Activated gamma-delta T cell treated with anti-CD3 and anti-CD28 coated beads, Interleukin-2, amount 50 U/mL, for 16 hours (primary cell): ENCODE measurements at places on chromosomes 7 and 10.

DNA sequence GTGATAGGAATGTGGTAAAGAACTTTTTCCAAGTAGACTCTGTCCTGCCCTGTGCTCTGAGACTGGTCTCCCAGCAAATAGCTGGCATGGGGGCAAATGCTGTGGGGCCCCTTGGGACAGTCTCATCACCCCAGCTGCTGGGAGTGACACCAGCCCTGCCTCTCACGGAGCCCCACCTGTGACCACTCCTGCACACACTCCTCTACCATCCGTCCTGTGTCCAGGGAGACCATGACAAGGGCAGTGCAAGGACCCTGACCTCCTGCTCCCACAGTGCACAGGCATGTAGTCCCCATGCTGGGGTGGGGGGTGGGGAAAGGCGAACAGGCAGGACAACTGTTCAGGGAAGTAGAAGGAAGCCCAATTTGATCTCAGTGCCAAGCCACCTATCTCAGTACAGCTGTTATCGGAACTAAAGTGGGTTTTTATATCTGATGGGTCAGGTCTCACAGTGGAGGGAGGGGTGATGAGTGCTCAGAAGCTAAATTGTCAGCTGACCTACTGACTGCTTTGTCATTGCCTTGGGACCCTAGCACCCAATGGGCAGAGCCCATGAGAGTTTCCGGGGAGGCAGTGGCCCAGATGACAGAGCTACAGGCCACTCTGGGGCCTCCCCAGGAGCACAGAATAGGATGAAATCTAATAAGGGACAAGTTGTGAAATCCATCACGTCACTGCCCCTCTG, 24.5 kb downstream of the VSTM4 start:
- no peak for DNase-seq

- DNase-seq: no peak
These were observed 964.8 kb downstream of the SORCS3 start for GRCh38 chr10:105605918-105606317.

GRCh38 chr7:103929901-103930311, 59.6 kb downstream of the RELN start:
- no peak for DNase-seq

DNA sequence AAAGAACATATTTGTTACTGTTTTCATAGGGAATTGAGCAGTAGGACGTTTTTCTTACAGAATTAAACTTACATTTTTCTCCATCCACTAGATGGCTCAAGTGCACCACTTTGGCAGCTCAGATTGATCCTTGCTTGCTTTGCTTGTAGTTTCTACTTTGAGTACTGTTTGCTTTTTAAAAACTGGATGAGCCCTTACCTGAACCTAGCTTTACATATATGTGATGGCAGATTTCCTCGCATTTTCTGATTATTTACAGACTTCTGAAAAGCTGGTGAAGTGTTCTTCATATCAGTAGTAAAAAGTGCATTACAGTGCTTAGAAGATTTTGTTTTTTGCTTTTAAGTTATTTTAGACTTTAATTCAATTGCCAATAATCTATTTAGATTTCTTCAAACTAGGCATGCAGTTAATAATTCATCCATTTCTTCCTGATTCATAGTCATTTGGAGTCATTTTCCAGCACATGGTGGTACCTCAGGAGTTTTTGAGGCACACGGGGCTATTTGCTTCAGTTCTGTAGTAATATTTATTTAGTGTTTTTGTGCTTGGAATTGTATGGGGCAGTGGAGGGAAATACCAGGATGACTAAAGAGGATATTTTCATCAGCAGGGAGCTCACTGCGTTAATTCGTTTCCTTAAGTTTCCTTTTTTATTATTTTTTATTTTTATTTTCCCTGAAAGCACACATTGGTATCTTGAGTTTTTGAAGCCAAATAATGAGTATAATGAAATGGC, 57.3 kb downstream of the MAPK8 start:
- DNase-seq: peak; percentile 8

GRCh38 chr10:55466806-55467504, 665.9 kb upstream of the PCDH15 start:
- no peak for DNase-seq

DNA sequence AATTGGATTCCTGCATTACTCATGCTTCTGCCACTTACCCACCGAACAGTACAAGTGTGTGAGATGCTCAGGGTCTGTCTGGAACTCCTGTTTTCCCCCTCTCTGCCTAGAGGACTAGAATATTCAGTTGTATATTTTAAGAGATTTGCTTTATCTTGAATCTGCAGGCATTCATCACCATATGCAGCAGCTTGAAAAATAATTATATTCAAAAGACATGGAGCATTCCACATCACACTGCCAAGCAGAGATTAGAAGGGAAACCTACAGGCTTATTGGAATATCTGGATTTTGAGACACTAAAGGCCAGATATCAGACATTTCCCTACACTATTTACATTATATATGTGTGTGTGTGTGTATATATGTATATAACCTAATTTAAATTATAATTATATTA, 382.8 kb upstream of the POM121L12 start:
- DNase-seq: no peak

- DNase-seq: no peak
These were observed 32.1 kb upstream of the CCSER2 start for GRCh38 chr10:84296091-84296981.

- no peak for DNase-seq
These were observed 9.7 kb downstream of the EIF4H start for GRCh38 chr7:74183653-74184450.

- DNase-seq: no peak
These were observed 38.3 kb downstream of the GPRIN2 start for GRCh38 chr10:46518028-46518725.

GRCh38 chr10:15451137-15452094, 80.3 kb upstream of the FAM171A1 start:
- DNase-seq: no peak

GRCh38 chr10:78579576-78579975, 489.2 kb upstream of the ZMIZ1 start:
- no peak for DNase-seq

DNA sequence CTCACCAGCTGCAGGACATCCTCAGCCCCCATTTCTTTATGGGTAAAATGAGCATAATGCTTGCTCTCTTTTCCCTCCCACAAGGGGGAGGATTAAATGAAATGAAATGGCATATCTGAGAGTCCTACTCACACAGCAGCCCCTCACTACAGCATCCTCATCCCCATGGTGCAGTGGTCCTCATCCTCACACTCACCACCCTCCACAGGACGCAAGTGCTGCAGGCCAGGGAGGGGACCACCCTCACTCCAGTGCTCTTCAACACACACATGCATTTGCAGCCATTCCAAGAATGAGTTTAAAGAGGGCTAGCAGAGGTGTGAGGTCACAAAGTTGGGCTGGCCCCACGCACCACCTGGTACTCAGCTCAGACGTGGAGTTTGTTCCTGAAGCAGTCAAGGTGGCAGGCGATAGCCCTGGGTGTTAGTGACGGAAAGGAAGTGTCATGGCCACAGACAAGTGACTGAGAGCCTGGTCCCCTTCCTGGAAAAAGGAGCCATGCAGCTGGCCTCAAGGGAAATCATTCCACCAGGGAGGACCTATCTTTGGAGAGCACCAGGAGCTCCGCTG, 234.0 kb downstream of the TNS3 start:
- no peak for DNase-seq

GRCh38 chr10:20354166-20354565, 537.9 kb downstream of the PLXDC2 start:
- DNase-seq: no peak

DNA sequence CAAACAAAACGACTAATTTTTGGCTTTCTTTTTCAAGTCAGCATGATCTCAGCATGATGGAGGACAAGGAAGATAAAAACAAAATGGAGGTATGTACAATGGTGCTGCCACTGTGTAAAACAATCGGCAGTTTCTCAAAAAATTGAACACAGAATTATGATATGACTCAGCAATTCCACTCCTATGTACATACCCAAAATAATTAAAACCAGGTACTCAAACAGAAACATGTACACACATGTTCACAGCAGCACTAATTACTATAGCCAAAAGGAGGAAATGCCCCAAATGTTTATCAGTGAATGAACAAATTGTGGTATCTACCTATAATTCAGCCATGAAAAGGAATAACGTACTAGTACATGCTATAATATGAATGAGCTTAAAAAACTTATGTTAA, 29.9 kb downstream of the SNX13 start:
- DNase-seq: no peak

DNA sequence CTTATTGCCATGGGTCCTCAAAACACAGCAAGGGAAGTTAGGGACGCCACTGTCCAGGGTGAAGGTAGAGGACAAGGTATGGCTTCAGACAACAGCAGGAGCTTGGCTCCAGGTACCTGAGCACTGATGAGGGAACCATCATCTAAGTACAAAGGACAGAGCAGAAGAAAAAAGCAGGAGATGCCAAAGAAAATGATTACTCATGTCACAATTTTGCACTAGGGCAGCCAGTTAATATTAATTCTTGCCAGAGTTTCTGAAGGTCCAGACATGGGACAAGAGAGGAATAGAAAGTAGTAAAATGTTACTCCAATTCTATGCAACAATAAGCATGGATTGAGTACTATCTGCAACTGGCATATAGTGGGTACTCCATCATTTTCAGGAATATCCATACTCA, 14.1 kb downstream of the PTN start:
- DNase-seq: no peak

DNA sequence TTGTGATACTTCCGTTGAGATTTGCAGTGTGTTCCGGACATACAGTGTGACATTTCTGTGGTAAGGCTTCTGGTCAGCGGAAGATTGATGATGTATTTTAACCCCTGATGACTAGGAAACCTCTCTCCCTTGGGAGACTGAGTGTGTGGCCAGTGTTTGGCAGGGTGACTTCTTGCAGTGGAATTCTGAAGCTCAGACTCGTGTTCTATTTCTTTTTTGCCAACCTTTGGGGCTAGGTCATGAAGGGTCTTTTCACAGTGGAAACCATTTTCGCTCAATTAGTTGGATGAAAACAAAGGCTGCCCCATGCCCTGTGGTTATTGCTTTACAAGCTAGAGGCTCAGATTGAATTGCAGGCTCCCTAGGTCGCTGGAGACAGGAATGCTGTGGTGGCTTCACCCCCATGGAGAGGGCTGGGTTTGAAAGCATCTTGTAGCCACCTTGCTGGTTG, 288.9 kb downstream of the BBS9 start:
- no peak for DNase-seq

DNA sequence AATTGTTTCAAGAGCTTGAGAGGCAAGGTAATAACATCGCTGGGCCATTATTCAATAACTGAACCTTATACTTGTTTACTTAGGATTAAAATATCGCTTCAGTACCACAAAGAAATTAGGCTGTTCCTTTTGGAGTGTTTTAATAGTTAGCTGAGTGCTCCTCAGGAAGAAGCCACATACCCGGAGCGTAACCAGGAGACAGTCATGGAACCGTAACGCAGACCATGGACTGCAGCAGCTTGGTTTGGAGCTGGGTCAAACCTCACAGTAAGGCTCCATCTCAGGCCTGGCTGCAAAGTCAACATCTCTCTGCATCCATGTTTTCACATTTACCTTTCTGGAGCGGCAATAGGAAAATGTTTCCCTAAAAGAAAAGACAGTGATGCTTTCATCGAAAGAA, 599.0 kb downstream of the TNS3 start:
- DNase-seq: no peak

DNA sequence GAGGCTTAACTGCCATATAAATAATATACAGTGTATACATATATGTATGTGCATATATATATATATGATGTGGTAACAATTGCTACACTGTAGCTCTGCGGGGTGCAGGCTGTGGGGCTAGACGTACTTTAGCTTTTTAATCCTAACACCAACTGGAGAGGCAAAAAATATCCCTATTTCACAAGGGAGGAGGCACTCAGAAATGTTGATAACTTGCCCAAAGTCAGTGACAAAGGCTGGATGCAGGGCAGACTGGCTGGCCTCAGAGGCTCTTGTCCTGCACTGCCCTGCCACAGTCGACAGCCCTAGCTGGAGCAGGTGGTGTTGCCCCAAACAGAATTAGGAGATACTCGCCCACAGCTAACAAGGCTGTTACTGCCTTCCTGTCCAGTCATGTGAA, 1.5 kb upstream of the RELN start:
- DNase-seq: no peak

- DNase-seq: no peak
These were observed 4.1 kb upstream of the CPA4 start for GRCh38 chr7:130288829-130289228.

DNA sequence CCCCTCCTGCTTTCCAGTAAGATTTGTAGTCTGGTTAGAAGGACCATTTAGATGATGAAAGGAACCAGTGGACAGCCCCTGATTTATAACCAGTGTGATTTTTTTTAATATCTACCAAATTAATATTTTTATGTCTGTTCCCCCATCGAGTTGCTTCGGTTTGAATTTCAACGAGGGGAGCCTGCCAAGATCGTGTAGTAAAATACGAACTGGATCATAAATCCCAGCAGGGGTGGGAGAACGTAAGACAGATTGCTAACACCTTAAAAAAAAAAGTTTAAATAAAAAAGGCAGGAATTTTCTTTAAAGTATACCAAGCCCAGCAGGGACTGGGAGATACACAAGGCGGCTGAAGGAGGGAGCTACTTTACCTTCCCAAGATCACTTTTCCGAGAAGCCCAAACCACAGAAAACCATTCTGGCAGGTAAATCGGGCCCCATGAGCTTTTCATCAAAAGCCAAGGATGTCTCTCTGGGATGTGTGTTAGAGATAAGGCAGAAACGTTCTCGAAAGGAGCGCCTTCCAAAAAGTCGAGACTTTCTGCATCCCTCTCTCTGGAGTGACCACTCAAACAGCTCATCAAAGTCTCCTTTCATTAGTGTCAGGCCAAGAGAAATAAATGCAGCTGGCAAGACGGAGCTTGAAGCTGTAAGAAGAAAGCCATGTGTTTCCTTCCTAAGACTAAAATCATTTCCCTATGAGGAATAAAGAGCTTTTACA, 270.5 kb upstream of the NFE2L3 start:
- no peak for DNase-seq
